ENCODE measurements at places on chromosomes 1 and 21.

DNA sequence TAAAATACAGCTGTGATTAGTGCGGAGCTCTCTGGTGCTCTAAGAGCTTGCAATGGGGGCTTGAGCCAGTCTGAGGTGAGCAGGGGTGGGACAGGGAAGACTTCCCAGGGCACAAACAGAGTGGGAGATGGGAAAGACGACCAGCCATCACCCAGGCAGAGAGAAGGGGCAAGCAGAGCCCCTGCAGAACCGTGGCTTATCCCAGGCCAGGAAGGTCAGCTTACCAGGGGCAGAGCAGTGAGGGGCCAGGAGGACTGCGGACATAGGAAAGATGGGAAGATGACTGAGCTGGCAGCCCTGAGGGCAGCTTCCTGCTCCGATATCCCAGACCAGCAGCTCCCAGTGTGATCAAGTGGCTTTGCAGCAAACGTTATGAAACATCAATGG is 55.4 kb upstream of the IFFO2 start:
- DNase-seq: no peak

DNA sequence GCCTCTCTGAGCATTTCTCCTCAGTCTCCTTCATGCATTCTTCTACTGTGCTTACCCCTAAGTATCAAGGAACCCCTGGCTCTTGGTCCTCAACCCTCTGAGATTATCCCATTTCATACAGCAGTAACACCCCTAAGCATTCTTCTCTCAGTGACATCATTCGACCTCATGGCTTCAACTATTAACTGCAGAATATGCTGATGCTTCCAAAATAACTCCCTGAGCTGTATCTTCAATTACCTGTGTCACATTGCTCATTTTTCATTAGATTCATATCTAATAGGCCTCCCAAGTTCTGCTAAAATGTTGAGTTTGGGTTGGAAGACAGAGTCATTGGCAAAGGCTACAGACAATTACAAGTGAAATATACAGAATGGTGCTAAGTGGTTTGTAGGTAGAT is 7.5 kb downstream of the CAPN8 start:
- DNase-seq: no peak

DNA sequence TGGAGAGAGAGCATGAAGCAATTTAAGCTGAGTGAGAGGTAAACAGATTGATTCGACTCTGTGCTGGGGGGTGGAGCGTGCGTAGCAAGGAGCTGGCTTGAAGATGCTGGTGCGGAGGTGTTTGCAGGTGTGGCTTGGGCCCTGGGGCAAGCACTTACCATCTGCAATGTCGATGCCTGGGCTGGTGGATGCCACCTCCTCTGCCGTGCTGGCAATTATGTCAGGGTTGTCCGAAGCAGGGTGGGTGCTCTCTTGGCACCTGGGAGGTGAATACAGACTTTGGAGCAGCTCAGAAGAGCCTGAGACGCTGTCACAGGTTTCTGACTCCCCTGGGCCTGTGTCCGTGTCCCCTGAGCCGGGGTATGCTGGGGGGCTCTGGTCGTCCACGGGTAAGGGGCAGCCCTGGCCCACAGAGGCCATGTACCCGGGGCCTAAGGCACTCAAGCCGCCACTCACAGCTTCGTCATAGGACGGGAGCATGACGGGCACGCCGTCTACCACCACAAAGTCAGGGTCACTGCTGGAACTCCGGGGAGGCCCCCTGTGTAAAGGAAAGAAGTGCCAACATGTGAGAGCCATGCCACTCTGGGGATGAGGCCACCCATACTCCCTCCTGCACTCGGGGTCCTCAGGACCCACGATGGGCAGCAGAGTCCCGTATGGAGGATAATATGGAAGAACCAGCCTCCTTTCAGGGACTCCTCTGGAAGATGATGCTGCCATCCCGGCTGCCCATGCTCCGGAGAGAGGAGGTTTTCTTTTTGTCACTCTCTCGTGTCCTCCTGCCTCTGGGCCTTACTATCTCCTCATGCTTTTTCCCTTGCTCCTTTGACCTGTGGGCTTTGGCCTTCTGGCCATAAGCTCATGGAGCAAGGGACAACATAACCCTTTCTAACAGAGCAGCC is 80.3 kb upstream of the TLR5 start:
- no peak for DNase-seq

- no peak for DNase-seq
These were observed 188.4 kb downstream of the RRAGC start for GRCh38 chr1:38671221-38671620.

- DNase-seq: peak; percentile 22
These were observed 8.1 kb upstream of the C1orf216 start for GRCh38 chr1:35726450-35727433.

DNA sequence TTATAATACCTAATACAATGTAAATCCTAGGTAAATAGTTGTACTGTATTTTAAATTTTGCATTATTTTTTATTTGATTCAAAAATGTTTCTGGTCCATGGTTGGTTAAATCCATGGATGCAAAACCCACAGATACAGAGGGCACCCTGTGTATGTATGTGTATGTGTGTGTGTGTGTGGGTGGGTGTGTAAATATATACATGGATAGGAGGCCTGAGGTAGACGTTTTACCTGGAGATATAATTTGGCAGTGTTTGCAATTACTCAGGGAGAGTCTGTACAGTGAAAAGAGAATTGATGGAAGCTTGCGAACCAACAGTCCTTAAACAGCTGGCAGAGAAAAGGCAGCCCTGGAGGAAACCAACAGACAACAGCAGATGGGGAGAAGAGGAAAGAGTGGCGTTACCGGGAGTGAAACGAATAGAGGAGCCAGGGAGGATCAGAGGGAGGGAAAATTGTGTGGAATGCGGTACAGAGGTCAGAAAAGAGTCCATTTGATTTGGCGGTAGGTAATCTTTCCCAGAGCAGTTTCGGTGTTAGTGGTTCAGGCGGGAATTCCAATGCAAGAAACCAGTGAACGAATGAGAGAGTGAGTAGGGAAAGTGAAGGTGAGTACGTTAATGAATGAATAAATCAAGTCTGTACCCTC is 47.9 kb upstream of the NBL1 start:
- DNase-seq: no peak

- DNase-seq: peak; percentile 72
These were observed at the start of gene RCC2 for GRCh38 chr1:17439250-17440073. TSS of gene RCC2 (minus strand) at chr1:17439677. CDS start at chr1:17438514, 1,163 bp downstream.

DNA sequence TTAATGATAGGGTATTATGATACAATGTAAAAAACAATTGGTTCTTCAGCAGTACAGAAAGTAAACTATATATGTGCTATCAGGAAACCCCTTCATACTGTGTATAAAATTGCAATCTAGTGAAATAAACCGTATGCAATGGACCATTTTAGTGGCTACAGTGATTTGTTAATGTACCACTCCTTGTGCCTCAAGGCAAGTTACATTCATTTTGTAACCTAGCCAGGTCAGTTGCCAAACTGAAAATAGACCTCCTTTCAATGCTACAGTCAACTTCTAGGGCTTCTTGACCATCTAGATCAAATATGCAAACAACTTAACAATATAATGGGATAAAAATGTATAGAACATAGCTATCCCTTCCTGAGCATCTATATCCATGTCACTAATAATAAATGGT is 52.0 kb upstream of the RAVER2 start:
- DNase-seq: peak; percentile 9

DNA sequence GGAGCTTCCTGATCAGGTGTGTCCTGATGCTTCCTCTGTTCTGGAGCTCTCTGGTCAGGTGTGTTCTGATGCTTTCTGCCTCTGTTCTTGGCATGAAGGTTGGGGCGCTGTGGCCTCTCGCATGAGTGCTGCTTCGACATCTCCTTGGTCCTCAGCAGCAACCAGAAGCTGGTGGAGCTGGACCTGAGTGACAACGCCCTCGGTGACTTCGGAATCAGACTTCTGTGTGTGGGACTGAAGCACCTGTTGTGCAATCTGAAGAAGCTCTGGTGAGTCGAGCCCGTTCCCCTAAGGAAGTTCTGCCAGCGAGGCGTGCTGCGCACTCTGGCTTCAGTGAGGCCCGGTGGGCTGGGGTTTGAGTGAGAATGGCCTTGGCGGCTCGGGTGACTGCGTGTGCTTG is 18.0 kb downstream of the NLRP3 start:
- no peak for DNase-seq

DNA sequence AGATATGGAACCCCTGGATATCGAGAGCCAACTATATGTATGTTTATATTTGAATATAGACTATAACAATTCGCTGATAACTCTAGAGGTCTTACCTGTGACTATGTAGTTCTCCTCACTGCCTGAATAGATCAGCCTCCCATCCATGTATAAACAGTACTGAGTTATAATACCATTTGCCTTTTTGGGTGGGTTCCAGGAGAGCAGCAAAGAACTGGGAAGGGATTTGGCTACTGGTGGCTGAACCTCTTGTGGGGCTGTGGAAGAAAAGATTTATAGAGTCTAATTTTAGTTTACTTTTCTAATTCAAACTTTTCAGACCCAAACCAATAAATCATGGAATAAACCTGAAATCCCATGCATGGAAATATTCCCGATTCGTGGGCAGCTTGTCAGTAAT is 376.9 kb downstream of the USH2A start:
- no peak for DNase-seq

- DNase-seq: peak; percentile 90
These were observed 34.4 kb downstream of the CAPZB start for GRCh38 chr1:19450811-19451515.

GRCh38 chr1:40564506-40564905 is 33.1 kb downstream of the ZNF684 start:
- DNase-seq: no peak

GRCh38 chr1:53621144-53621543 is 117.8 kb downstream of the GLIS1 start:
- no peak for DNase-seq

- no peak for DNase-seq
These were observed 24.7 kb downstream of the MEF2D start for GRCh38 chr1:156475568-156476500.

DNA sequence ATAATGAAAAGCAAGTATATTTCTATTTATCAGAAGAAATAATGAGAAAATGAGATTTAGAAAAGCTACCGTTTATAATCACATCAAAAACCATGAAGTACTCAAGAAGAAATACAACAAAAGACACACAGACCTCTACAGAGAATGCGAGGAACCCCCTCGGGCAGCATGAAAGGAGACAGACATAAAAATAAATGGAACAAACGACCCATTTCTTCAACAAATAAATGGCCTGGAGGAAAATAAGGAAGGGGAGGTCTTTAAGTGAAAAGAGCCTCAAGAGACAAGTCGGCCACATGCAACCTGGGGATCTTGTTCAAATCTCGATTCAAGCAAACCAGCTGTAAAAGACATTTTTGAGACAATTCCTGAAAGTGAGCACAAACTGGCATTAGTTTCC is 6.0 kb downstream of the CFAP74 start:
- DNase-seq: no peak

GRCh38 chr21:39715804-39716397 is 29.1 kb upstream of the IGSF5 start:
- DNase-seq: peak; percentile 16

DNA sequence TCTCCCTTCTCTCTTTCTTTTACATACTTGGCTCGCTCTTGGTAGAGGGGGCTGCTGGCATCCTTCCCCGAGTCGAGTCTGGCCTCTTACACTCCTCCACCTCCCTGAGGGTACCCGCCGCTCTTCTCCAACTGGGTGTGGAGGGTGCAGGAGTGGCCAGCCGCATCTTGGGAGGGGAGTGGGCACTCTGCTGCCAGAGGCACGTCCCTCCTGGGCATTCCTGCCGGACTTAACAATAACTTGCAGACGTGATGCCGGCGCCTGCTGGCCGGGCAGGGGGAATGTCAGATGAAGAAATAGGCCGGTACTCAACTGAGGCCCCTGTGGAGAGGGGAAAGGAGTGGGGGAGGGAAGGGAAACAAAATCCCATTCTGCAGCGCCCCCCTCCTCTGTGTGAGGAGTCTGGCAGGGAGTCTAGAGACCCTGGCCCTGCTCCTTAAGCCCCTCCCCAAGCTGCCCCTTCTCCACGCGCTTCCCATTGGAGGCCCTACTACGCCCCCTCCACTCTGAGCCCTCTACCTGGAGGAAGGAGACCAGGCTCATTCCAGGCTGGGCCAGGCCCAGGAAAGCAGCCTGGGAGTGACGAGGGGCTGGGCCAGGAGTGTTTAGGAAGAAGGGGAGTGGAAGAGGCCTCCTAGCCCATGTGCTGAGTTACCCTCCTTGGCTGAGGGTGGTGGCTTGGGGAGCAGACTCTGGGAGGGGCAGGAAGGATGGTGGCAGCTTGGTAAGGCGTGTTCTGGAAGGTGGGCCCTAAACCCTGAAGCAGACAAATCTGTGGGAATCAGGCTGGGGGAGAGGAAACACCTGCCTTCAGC is 1.8 kb downstream of the ATP2B4 start:
- DNase-seq: peak; percentile 72

DNA sequence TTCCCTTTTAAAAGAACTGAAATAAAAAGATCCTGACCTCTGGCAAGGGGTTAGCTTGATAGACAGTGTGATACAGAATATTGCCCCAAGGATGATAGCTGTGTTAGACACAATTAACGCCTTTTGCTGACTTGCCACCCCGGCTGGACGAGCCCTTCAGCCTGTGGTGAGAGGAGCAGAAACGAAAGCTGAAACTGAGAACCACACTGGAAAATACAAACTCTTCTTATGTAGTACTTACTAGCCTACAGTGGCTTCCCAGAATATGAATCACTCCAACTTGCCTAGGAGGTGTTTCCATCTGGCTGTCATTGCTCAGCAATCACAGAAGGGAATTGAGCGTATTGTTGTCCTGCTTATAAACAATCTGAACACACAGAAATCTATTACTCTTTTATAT is 22.9 kb downstream of the SAMSN1 start:
- no peak for DNase-seq

DNA sequence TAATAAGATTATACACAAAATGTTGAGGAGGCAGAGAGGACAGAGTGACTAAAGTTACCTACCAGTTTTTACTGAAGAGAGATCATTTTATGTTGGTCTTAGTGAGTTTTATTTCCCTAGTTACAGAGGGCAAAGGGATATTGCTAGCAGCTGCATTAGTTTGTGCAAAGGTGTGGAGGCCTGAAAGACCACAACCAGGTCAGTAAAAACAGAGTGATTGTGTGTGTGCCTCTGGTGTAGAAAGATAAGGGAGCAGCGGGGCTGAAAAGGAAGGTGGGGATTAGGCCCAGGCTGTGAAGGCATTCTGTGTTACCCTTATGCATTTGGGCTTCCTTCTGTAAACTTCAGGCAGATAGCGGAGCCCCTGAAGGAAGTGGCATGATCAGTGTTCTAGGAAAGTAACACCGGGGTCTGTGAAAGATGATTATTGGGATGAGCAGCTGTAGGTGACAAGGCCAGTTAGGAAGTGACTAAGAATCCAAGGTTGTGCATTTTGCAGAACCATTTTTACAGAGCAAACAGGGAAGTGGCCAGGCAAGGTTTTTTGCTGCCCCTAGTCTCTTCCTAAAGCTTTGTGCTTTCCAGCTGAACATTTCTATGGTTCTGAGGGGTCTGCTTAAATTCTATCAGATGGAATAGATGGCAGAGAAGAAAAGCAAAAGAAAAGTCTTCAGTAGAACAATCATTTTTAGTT is 3.7 kb downstream of the GADD45A start:
- no peak for DNase-seq

DNA sequence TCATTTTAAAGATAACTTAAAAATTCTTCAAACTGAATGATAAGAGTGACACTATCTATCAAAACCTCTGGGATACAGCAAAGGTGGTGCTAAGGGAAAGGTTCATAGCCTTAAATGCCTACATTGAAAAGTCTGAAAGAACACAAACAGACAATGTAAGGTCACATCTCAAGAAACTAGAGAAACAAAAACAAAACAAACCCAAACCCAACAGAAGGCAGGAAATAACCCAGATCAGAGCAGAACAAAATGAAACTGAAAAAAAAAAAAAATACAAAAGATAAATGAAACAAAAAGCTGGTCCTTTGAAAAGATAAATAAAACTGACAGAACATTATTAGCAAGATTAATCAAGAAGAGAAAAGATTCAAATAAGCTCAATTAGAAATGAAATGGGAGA is 6.8 kb downstream of the ODF2L start:
- DNase-seq: no peak
